Vagina (tissue), 2 donors: ENCODE measurements at places on chromosomes 5 and 9. TPM values are rescaled to one million over a fixed set of nuclear protein-coding genes. Genes with fewer than 3 reads are reported as not detected.

GRCh38 chr5:122083535-122083934, 5.5 kb upstream of the LOX start:
- DNase-seq: no peak

GRCh38 chr9:93183663-93184431, at the start of gene WNK2:
WNK2 (plus strand) TSS chr9:93184139; CDS start chr9:93184930, 791 bp downstream.
- DNase-seq: no peak

The UGCG gene
- 33.1 TPM for total RNA-seq

The BARX1 gene
- total RNA-seq: not detected

DNA sequence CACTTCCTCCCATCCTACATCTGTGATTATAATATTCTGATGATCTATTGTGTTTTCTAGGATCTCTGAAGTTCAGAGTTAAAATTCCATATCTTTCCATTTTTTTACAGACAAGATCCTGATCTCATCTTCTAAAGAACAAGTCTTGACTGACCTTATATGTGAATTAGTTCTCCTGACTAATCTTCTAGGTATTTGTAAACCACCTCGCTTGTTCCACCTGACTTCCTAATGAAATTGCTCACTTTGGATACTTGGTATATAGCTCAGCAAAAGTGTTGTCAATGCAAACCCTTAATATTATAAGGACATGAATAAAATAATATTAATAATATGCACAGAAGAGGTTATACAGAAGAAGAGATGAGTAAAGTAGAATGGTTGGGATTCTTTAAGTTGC, 68.2 kb upstream of the NR4A3 start:
- no peak for DNase-seq

DNA sequence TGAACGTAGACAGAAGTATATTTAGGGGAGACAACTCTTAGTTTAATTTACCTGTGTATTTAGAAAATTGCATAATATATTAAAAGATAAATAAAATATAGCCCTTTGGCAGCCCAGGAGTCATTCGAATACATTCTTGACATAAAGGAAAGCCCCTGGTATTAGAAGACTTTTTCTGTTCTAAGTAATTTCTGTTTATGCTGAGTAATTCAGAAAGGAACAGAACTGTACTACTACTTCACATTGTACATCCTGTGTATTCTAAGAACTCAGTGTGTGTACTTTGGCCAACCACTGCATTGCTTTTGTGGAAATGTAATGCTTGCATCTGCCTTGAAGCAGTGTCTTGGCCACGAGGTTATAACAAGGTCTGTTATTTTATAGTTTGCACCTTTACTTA, 136.4 kb downstream of the KDM4C start:
- DNase-seq: no peak

The INSL6 gene
- total RNA-seq: not detected

- DNase-seq: no peak
Observed at GRCh38 chr5:136174021-136174659, 18.8 kb downstream of the SMIM32 start.

The LHX3 gene
- total RNA-seq: not detected

- no peak for DNase-seq
Observed at GRCh38 chr5:178625679-178626483, 969 bp downstream of the CLK4 start.

GRCh38 chr5:143652108-143652700, 159.8 kb upstream of the HMHB1 start:
- no peak for DNase-seq

The UGT3A2 gene
- total RNA-seq: not detected

The DAPK1 gene
- total RNA-seq: 24.6 TPM

DNA sequence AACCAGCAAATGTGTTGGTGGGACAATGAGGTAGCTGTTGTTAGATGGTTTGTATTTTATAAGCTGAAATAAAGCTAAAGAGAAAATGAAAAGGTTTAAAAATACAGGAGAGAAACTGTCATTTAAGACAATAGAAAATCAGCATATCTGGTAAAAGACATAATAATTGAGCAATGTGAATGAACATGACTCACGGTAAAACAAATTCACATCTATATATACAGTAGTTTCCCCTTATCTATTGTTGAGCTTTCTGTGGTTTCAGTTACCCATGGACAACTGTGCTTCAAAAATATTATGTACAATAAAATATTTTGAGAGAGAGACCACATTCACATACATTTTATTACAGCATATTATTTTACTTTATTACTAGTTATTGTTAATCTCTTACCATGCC, 1649.8 kb downstream of the EFNA5 start:
- no peak for DNase-seq

The ANKRD34B gene
- not detected for total RNA-seq

DNA sequence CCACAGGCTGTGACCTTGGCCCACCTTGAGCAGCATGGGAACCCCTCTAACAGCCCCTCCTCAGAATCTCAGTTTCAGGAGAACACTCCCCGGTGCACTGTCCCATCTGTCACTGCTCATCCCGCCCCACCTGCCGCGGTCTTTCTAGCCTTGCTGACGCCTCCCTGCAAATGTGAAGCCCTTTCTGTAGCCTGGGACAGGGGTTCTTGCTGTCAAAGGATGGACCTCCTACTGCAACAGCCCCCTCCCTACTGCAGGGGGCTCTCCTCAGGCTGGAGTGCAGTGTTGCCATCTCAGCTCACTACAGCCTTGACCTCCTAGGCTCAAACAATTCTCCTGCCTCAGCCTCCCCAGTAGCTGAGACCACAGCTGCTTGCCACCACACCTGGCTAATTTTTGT, 20.0 kb downstream of the OR2V1 start:
- DNase-seq: no peak

- no peak for DNase-seq
Observed at GRCh38 chr9:136700304-136700703, 12.1 kb upstream of the DIPK1B start.

DNA sequence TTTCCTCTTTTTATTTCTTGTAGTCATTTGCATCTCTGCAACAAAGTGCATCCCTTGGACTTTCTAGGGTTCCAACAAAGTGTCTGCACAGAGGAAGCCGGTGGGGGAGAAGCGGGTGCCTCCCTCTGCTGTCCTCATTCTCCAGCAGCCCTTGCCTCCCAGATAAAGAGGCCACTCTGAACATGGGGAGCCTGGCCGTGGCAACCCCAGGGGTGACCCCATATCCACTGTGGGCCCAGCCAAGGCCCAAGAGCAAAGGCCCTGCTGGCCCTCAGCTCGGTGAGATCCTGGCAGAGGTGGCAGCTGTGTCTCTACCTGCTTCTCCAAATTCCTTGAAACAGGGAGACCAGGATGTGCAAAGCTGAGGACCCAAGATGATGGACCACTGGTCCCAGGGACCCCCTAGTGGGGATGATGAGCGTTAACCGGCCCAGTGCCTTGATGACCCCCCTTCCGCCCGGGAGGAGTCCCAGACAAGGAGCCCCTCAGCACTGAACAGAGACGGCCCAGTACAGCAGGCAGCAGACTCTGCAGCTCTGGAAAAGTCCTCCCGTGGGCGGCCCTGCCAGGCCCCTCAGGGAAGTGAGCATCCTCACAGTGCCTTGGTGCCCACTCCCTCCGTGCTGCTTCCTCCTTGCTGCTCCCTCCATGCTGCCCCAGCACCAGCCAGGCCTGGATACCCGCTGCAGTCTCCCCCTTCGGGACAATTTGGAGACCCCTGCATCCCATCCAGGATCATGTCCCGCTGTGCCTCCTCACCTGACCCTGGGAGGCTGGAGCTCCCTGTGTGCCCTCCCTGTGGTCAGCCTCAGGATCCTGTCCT, 62.5 kb downstream of the MRPL36 start:
- no peak for DNase-seq

DNA sequence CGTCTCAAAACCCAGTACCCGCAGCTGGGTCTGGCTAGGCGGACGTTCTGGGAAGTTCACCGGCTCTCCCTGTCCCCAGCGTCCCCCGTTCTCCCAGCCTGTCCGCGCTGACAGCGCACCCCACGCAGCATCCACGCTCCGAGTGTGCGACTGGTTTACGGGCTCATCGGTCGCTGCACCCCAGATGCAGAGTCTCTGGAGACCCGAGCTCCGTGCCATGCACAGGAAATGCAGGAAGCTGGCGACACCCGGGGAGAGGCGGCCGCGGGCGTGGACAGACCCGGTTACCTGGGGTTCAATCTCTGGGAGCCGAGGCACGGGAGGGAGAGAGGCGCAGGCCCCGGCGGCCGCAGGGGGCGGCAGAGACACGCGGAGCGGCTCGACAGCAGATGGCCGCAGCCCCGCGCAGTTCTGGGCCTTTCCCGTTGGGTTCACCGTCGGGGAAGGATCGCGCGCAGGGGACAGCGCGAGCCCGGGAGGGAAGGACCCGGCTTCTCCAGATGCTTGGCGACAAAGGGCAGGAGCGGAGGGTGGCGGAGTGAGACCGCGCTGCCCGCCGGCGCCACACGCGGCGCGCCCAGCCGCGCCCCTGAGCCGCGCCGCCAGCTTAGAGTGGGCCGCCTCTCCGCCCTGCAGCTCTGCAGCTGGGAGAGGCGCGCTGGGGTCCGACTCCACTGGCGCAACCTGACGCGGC, 558 bp downstream of the SHROOM1 start:
- DNase-seq: no peak

DNA sequence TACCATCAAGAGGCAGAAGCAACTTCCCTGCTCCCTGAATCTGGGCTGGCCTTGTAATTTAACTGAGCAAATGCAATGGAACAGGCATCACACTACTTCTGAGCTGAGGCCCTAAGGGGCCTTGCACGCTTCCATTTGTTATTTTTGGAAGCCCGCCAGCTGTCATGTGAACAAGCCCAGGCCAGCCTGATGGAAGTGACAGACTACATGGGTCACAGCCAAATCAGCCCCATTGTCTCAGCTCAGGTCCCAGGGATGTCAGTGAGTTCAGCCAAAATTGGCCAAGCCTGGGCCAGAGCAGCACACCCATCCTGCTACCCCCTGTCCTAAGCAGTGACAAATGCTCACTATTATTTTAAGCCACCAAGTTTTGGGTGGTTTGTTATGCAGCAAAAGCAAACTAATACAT, 72.8 kb downstream of the PRRT1B start:
- no peak for DNase-seq

The SPOUT1 gene
- 48.6 TPM for total RNA-seq

The IL9 gene
- not detected for total RNA-seq

DNA sequence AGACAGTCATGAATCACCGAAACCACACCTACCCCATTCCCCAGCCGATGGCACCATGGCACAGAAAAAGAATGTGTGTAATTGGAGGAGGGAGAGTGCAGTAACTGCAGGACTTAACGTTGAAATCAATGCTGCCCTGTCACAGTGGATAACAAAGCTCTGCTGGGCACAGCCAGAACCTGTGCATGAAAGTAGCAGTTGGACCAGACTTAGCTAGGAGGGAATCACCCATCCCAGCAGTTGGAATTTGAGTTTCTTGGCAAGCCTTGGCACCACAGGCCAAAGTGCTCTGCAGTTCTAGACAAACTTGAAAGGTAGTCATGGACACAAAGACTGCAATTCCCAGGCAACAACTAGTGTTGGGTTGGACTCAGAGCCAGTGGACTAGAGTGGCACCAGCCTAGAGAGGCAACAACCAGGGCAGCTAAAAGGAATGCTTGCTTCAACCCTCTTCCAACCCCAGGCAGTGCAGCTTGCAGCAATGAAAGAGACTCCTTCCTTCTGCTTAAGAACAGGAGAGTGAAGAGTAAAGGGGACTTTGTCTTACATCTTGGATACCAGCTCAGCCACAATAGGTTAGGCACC, 19.1 kb downstream of the TMEM232 start:
- DNase-seq: no peak

- DNase-seq: no peak
Observed at GRCh38 chr9:91276513-91276912, 85.2 kb downstream of the AUH start.

The GFPT2 gene
- total RNA-seq: 47.9 TPM

DNA sequence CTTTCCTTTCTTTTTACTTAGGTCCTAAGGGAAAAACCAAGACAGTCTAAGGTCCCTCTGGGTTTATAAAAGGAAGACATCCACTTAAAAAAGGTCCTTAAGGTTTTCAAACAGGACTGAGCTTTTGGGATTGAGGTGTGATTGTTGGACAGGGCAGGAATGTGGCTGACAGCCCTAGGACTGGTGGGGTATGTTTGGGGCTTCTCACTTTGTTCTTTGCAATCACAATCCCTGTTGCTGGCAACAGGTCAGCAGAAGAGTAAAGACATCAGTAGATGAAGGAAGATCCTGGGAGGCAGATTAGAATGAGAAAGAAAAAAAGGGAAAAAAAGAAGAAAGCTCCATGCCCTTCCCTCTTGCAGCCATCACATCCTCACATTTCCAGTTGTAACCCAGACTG, 101.4 kb upstream of the TARS1 start:
- no peak for DNase-seq

GRCh38 chr9:19102181-19102630, 498 bp downstream of the HAUS6 start:
- no peak for DNase-seq

DNA sequence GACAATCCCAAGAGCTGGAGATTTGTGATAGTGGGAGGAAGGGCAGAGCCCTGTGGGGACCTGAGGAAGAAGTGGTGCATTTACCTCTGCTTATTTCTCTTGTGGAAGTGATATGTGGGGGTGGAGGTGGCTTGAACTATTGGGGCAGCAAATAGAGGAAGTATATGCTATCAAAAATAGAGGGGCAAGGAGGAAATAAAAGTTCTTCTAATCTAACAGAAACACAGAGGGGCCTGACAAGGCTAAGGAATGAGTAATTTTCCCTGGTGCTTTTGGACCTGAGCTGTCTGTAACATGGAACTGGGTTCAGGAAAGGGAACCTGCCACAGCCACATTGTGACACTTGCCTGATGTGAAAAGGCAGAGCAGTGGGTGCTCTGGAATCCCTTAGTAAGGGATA, 378.6 kb upstream of the KLF4 start:
- no peak for DNase-seq

The PGM5 gene
- 102 TPM for total RNA-seq

DNA sequence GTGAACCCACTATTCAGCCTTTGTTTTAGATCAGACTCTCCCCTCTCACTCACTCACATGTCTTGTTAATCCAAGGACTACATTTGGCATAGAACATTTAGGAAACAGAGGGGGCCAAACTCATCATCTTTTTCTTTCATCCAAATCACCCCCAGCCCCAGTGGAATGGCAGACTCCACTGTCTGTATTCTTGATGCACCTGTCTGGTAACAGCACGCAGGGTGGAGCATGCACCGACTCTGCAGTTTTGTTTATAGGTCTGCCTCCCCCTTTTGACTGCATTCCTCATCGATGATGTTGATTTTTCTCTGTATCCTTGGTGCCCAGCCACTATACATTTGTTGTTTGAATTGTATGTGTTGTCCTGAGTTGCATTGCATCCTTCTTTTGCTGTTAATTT, 66.0 kb downstream of the ANGPTL2 start:
- no peak for DNase-seq
